ENCODE measurements at places on chromosomes 2 and 18.

DNA sequence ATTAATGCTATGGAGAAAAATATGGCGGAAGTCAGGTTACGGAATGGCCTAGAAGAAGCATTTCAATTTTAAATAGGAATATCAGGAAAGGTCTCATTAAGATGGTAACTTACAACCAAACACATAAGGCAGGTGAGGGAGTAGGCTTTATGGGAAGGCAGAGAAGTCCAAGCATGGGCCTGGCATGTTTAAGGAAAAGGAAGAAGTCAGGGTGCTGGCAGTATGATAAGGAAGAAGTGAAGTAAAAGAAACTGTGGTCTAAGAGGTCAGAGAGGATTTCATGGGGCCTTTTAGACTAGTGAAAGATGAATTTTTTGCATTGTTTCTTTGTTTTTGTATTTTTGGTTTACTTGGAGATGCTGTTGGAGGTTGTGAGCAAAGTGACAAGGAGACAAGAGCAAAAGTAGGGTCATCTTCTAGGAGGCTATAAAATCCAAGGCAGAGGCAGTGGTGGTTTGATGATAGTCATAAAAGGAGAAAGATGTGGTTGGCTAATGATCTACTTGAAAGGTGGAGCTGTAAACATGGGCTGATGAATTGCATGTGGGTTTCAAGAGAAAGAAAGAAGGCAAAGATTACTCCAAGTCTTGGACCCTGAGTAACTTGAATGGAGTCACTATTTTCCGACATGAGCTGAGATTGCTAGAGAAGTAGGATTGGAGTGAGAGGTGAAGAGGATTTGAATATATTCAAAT is 354.3 kb downstream of the GPD2 start:
- DNase-seq: no peak

- DNase-seq: no peak
Measured at GRCh38 chr2:223853425-223853837, 16.0 kb upstream of the AP1S3 start.

DNA sequence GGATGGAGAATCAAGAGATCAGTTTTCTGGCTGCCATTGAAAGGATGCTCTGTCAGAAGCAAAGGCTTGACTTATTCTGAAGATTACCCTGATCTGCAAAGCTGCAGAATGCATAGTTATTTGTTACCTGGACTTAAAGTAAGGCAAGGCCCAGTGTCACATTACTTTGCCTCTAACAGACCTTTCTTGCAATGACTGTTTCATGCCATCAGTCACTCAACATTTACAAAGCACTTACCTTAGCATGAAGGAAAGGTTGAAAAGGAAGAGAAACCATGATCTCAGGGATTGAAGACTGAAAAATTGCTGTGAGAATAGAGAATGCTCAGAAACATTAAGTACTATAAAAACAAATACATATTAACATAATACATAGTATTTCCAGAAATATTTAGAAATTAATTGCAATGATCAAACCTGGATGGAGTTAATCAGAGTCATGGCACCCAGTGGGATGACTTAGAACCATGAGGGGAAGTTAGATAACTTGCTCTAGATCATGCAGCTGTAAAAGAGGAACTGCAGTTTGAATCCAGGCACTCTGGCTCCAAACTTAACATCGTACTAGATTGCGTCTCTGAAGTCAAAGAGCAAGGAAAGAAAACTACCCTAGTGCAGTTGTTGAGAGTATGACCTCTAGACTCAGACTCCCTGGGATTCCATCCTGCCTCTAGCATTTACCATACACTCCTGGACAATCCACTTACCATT is 26.5 kb upstream of the FAM117B start:
- DNase-seq: peak; percentile 77

DNA sequence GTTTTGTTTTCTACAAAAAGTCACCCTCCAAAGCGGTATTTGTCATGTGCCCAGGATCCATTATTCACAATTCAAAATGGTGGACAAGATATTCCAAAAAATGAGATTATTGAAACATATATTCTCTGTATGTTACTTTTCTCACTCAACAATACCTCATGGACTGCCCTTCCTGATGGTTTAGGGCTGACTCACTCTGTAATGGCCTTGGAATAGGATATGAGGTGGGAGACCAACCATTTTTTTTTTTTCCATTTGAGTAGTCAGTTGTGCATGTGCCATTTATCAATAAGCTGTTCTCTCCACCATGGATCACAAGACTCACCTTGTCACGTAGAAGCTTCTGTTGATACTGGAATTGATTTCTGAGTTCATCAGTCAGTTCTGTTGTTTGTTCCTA is 64.5 kb downstream of the LYPD6 start:
- DNase-seq: no peak

DNA sequence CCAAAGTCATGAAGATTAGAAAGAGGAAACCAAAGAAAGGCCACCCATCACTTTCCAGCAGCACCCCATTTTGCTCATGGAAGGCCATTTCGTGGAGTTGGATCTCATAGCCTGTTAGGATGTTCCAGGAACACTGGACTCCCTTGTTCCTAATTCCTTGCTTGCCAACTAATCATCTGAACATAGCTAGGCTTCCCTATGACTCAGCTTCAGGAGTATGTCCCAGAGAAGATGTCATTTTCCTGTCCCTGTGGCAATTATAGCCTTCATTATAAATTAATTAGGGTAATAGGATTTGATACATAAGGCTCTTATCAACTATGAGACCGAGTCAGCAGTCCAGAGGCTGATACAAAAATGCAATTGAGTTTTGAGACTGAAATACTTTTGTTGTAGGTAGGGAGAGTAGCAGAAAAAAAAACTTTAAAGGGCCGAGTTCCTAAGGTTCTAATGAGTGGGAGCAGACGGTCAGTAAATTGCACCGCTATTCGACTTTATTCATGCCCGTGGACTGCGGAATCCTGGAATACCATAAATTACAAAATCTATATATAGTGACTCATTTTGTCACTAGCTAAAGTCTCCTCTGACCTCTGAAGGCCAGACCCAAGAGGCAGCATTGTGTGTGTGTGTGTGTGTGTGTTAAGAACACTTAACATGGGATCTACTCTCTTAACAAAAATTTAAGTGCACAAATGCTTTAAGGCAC is 311.8 kb downstream of the FBXO15 start:
- no peak for DNase-seq

DNA sequence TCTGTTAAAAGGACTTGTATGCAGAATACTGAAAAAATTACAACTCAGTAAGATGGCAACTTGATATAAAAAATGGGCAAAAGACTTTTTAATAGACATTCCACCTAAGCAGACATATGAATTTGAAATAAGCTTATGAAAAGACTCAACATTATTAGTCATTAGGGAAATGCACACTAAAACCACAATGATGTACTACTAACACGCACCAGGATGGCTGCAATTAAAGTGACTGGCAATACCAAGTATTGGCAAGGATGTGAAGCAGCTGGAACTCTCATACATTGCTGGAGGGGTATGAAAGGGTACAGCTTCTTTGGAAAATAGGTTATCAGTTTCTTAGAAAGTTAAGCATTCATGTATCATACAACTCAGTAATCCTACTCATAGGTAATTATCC is 3.2 kb upstream of the ENOSF1 start:
- DNase-seq: peak; percentile 59

- no peak for DNase-seq
Measured at GRCh38 chr18:63067939-63068338, 251.6 kb downstream of the BCL2 start.

GRCh38 chr2:153004627-153005026 is 286.2 kb downstream of the ARL6IP6 start:
- no peak for DNase-seq

- no peak for DNase-seq
Measured at GRCh38 chr18:59202258-59202820, 17.6 kb upstream of the GRP start.

GRCh38 chr2:144950899-144951560 is 431.1 kb upstream of the ZEB2 start:
- no peak for DNase-seq

- DNase-seq: no peak
Measured at GRCh38 chr2:23100406-23100805, 284.6 kb upstream of the KLHL29 start.

GRCh38 chr2:39311469-39311868 is 67.7 kb upstream of the CDKL4 start:
- DNase-seq: no peak

GRCh38 chr2:186554850-186555671 is 34.8 kb upstream of the ITGAV start:
- DNase-seq: peak; percentile 9

DNA sequence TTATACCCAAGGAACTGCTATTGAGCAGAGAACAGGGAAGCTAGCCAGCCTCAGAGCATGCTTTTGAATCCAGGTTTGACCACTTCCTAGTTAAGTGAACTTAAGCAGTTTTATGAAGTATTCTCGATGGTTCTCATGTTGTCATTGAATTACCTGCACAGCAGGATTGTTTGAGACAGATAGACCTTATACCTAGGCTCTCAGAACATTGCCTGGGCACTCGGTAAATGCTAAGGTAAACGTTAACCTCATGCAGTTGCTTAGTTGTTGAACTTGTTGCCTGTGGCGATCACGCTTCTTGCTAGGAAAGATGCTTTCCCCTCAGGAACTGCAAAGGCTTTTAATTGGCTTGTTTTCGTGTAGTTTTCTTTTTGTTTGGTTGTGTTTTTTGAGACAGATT is 34.0 kb upstream of the CHMP1B start:
- DNase-seq: no peak

GRCh38 chr2:55827855-55828254 is 95.7 kb downstream of the EFEMP1 start:
- no peak for DNase-seq

DNA sequence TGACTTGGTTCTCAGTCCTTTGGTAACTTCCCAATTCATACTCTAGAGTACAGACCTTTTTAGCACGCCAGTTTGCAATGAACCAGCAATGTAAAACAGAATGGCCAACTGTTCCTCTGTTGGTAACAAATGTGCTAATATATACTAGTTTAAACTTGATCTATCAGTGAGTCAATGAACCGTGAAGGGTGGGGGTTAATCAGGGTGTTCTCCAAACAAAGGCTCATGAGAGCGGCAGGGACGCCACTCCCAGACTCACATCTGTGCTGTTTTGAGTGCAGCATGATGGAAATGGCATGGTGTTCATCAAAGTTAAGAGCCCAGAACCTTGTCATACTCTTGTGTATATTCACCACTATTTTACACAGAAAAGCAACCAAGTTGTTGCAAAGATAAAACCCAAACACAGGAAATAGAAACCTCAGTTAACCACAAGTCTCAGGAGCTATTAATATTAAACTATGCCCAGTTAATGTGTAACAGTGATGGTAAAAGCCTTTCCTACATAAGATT is 70.3 kb downstream of the CERKL start:
- DNase-seq: no peak

GRCh38 chr2:134312482-134312881 is 58.6 kb downstream of the MGAT5 start:
- no peak for DNase-seq

DNA sequence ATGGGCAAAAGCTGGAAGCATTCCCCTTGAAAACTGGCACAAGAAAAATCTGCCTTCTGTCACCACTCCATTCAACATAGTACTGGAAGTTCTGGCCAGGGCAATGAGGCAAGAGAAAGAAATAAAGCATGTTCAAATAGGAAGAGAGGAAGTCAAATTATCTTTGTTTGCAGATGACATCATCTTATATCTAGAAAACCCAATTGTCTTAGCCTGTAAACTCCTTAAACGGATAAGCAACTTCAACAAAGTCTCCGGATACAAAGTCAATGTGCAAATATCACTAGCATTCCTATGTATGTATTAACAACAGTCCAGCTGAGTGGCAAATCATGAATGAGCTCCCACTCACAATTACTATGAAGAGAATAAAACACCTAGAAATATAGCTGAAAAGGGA is 1579.3 kb downstream of the SUCLG1 start:
- no peak for DNase-seq

- DNase-seq: no peak
Measured at GRCh38 chr2:159051661-159052060, 83.2 kb downstream of the TANC1 start.

DNA sequence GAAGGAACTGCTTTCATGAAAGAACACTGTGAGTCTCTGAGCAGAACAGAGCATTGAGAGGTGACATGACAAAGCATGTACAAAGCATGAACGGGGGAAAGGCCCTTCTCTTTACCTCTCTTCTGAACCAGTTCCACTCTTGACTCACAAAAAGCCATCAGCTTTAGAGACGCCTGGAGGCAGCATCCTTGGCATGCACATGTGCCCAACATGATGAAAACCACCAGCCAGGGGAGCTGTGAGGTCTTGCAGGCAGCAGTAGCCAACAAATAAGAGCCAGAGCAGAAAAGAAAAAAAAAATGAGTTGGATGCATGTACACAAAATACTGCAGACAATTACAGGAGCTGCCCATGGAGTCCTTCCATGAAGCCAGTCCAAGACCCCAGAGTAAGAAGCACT is 95.5 kb upstream of the AGAP1 start:
- no peak for DNase-seq

- peak; percentile 82 for DNase-seq
Measured at GRCh38 chr2:118056165-118056534, 32.1 kb upstream of the INSIG2 start.

DNA sequence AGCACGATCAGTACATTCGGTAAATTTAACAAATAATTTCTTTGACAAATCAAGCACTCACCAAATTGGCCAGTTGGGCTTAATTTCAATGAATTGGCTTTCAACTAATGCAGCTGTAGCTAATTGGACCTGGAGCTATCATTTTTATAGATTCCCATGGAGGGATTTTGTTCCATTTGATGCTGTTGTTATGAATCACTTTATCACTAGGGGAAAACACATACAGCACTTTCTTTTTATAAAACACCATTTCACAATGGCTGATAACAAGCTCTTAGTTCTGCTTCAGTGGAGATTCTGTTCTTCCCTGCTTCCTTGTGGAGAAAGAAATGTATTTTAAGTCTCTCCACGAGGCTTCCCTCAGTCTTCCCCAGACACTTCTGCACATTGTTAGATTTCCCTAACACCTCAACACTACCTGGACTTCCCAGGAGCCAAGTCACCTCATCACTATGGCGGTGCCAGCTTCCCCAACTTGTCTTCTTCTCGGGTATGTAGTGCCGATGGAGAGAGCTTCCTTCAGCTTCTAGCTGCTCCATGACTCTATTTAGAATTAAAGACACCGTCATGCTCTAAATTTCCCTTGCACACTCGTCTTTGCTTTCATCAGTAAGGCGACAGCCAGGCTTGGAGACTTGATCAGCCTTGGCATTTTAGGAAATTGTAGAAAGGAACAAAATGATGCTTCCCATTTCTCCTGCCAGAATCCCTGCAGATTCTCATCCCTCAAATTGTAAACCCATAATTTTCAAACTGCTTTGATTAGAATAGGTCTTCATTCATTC is 72.0 kb downstream of the INPP5D start:
- no peak for DNase-seq

GRCh38 chr18:23107718-23108117 is 27.6 kb upstream of the CABLES1 start:
- DNase-seq: no peak

Measured in CD14-positive monocyte (primary cell).